ENCODE measurements at places on chromosomes 4 and X.

- DNase-seq, result no peak
These were observed 161.6 kb upstream of the MID1 start for GRCh38 chrX:10781847-10782530.

DNA sequence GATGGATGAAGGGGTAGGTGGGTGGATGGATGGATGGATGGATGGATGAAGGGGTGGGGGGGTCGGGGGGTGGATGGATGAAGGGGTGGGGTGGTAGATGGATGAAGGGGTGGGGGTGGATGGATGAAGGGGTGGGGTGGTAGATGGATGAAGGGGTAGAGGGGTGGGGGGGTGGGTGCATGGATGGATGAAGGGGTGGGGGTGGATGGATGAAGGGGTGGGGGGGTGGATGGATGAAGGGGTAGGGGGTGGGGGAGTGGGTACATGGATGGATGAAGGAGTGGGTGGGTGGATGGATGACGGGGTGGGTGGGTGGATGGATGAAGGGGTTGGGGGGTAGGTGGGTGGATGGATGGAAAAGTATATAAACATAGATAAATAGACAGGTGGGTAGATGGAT lies 74.2 kb downstream of the PRKX start:
- DNase-seq, result no peak

DNA sequence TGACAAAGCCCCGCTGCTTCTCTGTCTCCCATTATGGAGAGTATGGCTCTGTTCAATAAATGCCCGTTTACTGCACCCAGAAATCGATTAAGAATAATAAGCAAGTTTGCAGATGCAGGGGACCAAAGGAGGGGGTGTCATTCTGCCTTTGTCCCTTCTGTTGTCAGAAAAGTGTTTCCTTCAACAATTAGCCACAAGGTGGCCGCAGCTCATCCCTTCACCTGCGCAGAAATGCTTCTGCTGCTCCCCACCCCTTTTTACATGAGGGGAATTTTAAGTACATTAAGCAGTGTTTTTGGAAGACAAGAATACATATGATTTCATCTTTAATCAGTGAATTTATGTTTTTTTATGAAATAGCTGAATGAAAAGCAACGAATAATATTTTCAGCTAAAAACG lies 175.6 kb upstream of the ARX start:
- no peak for DNase-seq

DNA sequence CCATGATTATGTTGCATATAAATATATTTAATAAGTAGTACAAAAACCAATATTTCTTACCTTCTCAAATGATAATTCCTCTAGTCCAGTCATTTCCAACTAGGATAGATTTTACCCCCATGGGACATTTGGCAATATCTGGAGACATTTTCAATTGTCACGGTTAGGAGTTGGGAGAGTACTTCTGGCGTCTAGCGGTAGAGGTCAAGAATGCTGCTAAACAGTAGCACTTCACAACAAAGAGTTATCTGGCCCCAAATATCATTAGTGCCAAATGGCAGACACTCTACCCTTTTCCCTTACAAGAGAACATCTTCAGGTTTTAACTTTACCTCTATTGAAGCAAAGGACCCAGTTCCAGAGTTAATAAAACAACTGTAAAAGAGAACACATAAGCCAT lies 168.1 kb downstream of the FAT4 start:
- no peak for DNase-seq

DNA sequence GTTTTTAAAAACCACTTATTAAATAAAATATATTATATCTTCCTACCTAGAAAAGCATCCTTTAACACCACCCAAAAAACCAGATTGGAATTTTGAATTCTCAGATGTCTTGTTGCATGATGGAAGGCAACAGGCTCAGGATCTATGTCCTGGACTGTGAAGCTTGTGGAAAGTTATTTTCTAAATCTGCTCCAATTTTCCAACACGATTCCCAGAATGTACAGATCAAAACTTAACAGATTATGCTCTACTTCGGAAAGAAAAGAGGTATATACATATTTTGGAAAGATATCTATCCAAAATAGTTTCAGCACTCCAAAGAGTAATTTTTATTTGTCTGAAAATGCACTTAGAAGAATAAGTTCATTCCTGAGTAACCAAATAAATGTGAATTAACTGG lies 291.7 kb upstream of the EMCN start:
- no peak for DNase-seq

- DNase-seq, result no peak
These were observed 91.3 kb downstream of the RASGEF1B start for GRCh38 chr4:81380437-81380836.

- no peak for DNase-seq
These were observed 137.6 kb downstream of the NPNT start for GRCh38 chr4:106032851-106033286.

- no peak for DNase-seq
These were observed 570.5 kb upstream of the TENM3 start for GRCh38 chr4:181672751-181673150.

- no peak for DNase-seq
These were observed 90.1 kb downstream of the PALLD start for GRCh38 chr4:168586926-168587325.

DNA sequence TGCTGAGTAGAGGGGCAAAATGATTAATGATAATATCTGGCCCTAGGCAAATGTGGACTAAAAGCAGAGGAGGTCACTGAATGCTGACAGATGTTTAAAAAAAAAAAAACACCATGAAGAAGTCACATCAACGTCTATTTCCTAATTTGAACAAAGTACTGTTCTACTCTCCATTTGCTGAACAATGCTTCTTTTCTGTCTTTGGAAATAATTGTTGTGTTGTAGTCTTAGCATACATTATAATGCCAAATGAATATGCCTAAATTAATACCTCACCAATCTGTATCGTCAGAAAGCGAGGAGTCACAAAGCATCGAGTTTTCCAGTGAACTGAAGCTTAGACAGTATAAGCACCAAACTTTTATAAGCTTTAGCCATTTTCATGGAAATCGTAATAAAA lies 140.9 kb upstream of the JADE1 start:
- DNase-seq, result no peak

- no peak for DNase-seq
These were observed 1390.5 kb upstream of the TENM3 start for GRCh38 chr4:180852738-180853137.

- DNase-seq, result no peak
These were observed 84.5 kb downstream of the ACOX3 start for GRCh38 chr4:8355864-8356565.

GRCh38 chr4:8441499-8442091 lies 1.0 kb downstream of the TRMT44 start:
- DNase-seq, result no peak

GRCh38 chrX:17017134-17017533 lies 70.7 kb downstream of the REPS2 start:
- no peak for DNase-seq

Measured in colonic mucosa (tissue), 4 donors.